Fibroblast of the aortic adventitia (primary cell): ENCODE measurements at places on chromosomes 3 and 15. TPM values are rescaled to one million over a fixed set of nuclear protein-coding genes. Genes with fewer than 3 reads are reported as not detected.

The SLC7A14 gene
- 3.7 and 6.1 TPM in 2 replicates for total RNA-seq

The SUCNR1 gene
- total RNA-seq: 0.25 and 4.5 TPM in 2 replicates

The FRMD5 gene
- total RNA-seq: 9.9 and 16.3 TPM in 2 replicates

The MOBP gene
- not detected in 2 replicates for total RNA-seq

The STIMATE gene
- total RNA-seq: 7.8 and 13.1 TPM in 2 replicates
